ENCODE measurements at places on chromosomes 2 and 18.
A peak's percentile ranks its signal among the peaks of the same experiment; 100 is the strongest.

DNA sequence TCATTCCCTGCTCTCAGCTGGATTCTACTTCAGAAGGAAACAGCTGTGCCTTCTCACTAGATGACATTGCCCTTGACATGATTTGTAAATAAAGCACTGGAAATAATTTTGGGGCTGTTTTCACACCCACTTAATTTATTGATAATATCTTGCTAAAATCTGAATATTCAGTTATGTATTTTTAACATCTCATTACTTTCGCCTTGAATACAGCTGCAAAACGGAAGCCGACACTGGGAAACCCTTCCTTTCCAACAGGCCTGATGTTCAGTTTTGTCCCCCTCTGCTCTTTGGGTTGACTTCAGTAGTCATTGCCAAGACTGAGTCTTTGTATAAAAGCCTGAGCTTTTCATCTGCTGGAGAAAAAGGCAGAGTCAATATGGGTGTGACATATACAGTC is 82.7 kb downstream of the DOCK10 start:
- DNase-seq: no peak

DNA sequence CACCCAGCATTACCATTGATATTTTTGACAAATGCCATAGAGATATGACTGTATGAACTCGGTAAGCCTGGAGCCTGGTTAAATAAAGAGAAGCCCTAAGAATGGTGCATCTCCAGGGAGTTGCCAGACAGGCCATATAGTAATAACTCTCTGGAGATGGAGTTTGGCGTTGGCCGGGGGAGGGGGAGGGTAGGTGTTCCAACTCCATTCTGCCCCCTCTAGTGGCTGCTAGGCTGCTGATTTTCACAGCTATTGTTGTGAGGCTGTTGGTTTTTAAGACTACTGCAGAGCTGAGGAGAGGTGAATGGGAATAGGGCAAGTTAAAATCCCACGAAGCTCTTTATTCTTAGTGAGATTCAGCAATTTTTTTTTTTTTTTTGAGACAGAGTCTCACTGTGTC is 99.9 kb downstream of the GALNT14 start:
- no peak for DNase-seq

GRCh38 chr18:11607906-11608305 is 1.5 kb upstream of the SLC35G4 start:
- DNase-seq: no peak

DNA sequence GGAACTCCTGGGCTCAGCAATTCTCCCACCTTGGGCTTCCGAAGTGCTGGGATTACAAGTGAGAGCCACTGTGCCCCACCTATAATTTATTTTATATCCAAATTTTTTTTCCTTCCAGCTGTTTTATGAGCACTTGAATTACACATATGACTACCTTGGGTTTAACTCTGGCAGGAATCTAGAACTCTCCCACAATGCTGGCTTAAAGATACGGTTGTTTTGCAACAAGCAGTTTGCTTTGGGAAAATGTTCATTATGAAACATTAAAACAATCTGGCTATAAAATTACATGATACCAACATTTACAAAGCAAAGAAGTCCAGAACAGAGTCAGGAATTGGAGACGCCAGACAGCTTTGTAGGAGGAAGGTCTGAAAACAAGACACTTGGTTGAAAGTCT is 12.8 kb downstream of the CD302 start:
- DNase-seq: no peak

DNA sequence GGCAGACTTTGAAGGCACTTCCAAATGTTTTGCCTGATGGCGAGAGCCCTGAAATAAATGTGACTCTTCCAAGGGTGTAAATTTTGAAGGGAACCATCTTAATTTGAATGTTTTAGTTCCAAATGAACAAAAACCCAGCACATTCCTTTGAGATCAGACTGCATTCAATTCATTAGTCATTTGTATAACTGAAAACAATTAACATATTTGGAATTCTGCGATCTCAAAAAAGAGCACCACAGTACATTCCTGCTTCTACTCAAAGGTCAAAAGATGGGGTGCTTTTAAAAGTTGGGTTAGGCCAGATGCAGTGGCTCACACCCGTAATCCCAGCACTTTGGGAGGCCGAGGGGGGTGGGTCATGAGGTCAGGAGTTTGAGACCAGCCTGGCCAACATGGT is 38.2 kb upstream of the CHRNA1 start:
- DNase-seq: peak; percentile 52

- no peak for DNase-seq
Measured at GRCh38 chr2:165888171-165888570, 65.4 kb downstream of the TTC21B start.

GRCh38 chr2:3253913-3254441 is 123.6 kb downstream of the EIPR1 start:
- no peak for DNase-seq

- DNase-seq: no peak
Measured at GRCh38 chr2:217601601-217602000, 401.2 kb downstream of the TNS1 start.

DNA sequence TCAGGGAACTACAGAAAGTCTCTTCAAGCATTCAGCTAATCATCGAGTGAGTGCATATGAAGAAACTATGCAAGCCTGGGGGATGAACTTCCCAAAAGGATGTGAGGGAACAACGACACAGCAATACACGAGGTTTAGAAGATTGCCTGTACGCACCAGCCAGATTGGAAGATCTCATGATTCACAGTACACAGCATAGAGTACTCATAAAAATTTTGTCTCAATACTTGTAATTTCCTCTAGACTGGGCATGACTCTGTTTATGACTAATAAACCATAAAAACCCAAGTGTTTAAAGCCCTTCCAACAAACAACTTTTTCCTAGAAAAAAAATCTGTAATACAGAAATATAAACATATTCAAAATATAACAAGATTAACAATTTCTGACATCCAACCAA is 279.7 kb downstream of the KCNJ3 start:
- DNase-seq: no peak

- peak; percentile 88 for DNase-seq
Measured at GRCh38 chr2:47225061-47225783, 70.1 kb upstream of the STPG4 start.

- DNase-seq: no peak
Measured at GRCh38 chr18:79355433-79356335, 40.0 kb upstream of the NFATC1 start.

DNA sequence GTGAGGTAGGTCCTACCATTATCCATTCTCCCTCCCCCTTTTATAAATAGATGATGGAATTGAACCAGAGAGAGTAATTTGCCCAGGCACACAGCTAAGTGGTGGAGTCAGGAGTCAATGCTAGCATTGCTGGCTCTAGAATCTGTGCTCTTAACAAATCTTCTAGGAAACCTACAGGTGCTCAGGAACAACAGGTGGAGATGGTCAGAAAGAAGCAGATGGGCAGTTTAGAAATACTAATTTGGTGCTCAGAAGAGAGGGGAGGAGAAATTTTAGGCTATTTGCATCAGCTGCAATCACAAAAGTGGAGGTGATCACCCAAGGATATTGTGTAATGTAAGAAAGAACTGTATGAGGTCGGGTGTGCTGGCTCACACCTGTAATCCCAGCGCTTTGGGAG is 219.4 kb upstream of the SMAD7 start:
- DNase-seq: no peak

DNA sequence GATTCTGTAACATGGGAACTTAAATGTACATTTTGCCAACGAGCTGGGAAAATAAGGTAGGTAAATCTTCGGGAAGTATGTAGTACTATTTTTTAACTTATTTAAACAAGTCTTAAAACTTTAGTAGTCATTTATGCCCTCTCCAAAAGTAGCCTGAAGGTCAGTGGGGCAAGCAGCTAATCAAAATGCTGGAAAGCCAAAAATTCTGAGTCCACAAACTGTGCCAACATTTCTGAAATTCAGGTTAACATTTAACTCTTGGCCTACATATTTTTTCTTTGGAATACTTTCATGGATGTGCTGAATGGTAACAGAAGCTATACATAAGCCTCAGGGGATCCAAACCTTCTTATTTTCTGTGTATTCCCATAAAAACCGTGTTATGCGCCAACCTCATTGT is 26.3 kb downstream of the WDR75 start:
- no peak for DNase-seq

GRCh38 chr2:98126061-98126460 is 39.1 kb downstream of the VWA3B start:
- DNase-seq: peak; percentile 10

- DNase-seq: no peak
Measured at GRCh38 chr18:75110846-75111415, 98.0 kb downstream of the PTGR3 start.

DNA sequence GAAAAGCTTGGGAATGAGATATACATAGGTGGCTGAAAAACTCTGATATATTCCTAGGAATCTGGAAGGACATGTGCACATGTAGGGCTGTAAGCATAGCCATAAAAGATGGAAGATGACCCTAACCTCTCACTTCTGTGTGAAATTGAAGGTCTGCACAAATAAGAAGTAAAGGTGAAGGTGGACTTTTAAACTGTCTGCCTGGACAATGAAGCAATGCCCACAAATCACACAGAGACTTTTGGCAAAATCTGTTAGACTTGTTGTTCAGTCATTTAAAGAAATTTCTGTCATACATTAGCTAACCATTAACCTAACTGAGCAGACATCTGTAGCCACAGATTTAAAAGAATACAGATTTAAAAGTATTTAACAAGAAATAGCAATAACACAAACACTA is 65.3 kb upstream of the CCDC178 start:
- DNase-seq: no peak

DNA sequence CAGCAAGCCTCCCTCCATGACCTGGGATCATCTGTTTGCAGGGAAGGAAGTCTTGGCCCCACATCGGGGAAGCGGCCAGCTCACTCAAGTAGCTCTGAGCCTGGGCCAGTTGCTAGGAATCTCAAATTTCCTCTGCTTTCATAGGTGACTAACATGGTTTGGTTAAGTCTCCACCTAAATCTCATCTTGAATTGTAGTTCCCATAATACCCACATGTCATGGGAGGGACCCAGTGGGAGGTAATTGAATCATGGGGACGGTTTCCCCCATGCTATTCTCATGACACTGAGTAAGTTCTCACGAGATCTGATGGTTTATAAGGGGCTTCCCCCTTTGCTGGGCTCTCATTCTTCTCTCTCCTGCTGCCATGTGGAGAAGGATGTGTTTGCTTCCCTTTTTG is 75.2 kb downstream of the LBH start:
- DNase-seq: peak; percentile 60

GRCh38 chr2:118089139-118089800 is 999 bp downstream of the INSIG2 start:
- DNase-seq: peak; percentile 58

- no peak for DNase-seq
Measured at GRCh38 chr2:190846746-190847145, 33.9 kb upstream of the GLS start.

DNA sequence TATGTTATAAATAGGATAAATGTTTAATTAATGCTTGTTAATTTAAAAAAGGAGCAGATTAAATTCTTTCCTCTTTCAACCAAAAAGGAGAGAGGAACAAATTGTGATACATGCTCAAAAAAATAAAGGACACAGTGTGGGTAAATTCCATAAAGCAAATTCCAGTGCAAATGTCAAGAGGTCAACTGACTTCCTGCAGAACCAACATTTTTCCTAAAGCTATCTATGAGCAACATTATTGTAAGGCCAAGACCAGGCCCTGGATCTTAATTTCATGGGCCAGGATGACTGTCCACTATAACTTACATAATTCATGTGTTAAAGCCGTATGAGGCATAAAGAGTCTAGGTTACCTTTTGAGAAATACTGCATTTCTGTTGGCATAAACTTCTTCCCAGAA is 93.9 kb upstream of the RPE start:
- DNase-seq: no peak

GRCh38 chr2:96663177-96663576 is 20.6 kb downstream of the FER1L5 start:
- no peak for DNase-seq

- peak; percentile 87 for DNase-seq
Measured at GRCh38 chr18:32328379-32328778, 138.5 kb downstream of the MEP1B start.

DNA sequence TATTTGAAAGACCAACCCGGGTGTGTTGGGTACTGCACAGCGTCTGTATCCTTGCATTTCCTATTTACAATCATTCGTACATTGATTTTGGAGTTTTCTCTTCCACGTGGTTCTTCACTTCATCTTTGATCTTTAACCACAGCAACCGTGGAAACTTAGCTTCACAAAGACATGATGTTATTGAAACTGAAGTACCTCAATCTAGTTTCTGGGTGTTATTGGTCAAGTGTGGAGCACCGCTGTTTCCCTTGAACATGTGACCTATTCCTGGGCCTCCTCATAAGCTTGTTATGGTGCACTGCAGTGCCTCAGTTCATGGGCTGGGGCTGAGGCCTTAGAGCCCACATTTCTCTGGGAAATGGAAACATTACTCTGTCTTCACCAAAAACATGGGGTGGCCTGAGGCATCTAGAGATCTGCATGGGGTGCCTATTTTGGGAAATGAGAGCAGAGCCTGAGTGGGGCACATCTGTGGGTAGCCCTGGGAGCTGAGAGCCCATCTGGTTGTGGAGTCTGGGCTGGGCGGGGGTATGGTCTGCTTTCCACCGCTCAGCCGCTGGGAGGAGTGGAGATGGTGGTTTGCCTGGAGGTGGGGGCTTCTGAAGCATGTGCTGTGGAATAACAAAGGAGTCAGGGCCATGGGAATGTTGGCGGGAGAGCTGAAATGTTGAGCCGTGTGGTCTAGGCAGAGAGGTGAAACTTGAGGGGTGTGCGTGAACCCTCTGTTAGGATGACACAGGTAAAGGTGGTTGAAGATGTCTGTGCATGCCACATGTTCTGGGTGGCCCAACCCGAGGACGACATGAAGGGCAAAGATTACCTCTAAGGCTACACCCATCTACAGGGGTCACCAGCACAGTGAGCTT is 37.4 kb downstream of the ZNF236 start:
- DNase-seq: no peak

- no peak for DNase-seq
Measured at GRCh38 chr18:77103991-77104531, 28.5 kb downstream of the MBP start.

- no peak for DNase-seq
Measured at GRCh38 chr2:174759381-174760065, 4.7 kb downstream of the CHRNA1 start.

DNA sequence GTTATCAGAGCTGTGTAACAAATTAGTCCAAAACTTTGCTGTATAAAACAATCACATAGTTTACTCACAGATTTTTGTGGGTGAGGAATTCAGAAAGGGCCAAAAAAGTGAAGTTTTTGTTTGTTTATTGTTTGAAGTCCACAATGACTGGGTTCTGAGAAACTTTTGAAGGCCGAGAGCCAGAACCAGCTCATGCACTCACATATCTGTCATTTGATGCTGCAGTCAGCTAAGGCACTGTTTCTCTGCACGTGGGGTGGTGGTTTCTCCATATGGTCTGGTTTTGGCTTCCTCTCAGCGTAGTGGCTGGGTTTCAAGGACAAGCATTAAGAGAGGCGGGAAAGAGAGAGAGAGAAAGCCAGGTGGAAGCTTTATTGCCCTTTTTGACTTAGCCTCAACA is 131.8 kb downstream of the TWIST2 start:
- peak; percentile 14 for DNase-seq

- no peak for DNase-seq
Measured at GRCh38 chr2:45777996-45778719, 126.7 kb downstream of the PRKCE start.

DNA sequence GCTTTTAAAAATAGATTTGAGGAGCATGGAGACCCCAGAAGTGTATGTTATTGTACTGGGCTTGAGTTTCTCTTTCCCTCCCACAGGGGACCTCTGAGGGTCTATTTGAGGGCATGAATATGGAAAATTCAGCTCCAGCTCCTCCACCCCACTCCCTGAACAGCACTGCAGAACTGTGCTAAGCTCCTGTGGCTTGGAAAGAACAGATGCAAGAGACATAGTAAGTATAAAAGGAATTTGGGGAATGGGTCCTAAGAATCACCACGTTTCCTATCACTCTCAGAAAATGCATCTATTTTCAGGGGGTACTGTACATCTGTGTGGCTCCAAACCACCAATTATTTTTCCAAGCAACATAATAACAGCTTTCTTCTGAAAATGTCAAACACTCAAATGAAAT is 416.1 kb downstream of the ZNF521 start:
- no peak for DNase-seq

Measured in IMR-90 (cell line).